ENCODE measurements at places on chromosomes 11 and 22.

GRCh38 chr11:36565031-36565610 lies 2.7 kb upstream of the RAG1 start:
- no peak for DNase-seq

DNA sequence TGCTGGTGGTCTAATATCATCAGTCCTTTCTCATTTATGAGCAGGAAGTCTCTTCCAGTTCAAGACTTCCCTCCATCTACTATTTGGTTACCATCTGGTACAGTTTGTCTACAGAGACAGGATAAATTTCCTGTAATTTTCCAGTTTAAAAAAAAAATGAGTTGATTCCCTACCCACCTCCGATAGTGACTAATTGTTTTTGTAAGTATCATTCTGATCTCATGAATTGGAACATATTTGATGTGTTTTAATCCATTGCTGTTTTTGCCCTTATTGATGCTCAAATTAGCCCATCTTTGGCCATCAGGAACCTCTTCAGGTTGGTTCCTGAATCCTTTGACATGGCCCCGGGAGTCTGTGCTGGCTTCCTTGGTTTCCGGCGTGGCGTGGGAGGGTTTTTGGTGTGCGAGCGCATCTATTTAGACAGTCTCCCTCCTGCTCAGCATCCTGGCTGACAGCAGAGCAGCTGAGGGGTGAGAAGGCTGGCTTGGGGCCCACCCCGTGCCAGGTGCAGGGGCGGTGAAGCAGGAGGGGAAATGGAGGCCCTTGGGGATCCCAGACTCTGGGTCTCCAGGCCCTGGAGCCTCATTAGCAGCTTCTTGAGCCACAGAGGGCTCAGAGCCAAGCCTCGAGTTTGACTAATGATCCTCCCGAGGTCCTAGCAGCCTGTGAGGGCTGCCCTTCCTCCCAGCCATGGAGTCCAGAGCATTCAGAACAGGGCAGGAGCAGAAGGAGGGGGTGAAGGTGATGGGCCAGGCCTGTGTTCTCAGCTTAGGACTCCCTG lies 6.8 kb downstream of the OMP start:
- no peak for DNase-seq

GRCh38 chr11:120062561-120062930 lies 75.4 kb downstream of the TRIM29 start:
- DNase-seq = no peak

- no peak for DNase-seq
Measured at GRCh38 chr22:46075764-46076531, 74.4 kb upstream of the PPARA start.

DNA sequence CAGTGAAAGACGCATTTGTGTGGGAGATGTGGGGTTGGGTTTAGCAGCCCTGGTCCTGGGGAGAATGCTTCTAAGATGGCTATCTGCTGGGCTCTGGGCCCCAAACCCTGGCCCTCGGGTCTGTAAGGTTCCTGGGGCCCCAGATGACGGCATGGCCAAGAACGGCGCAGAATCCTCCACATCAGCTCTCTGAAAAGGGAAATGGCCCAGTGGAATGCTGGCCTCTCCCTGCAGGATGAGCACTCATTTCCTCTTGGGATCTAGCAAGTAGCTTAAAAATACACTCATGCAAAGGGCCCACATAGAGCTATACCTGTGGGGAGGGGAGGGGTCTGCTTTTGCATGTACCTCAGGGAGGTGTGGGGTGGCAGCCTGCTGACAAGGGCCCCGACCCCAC lies 37.5 kb upstream of the LINC01488 start:
- no peak for DNase-seq

DNA sequence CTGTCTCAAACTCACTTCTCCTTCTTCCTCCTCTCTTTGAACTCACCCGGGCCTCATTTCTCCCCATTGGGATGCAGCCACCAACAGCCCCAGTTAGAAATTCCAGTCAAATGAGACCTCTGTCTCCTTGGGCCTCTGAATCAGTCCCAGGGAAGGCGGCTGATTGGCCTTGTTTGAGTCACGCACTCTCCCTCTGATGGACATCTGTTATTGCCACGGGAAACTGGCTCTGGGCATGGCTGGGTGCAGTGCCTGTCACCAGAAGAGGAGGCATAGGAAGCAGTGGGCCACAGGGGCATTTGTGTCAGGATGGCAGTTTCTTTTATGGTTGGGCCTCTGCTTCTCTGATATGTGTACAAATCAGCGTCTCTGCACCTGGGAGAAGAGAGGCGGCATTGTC lies 9.6 kb upstream of the WNT11 start:
- no peak for DNase-seq

- DNase-seq = no peak
Measured at GRCh38 chr11:70582886-70583641, 184.7 kb downstream of the CTTN start.

DNA sequence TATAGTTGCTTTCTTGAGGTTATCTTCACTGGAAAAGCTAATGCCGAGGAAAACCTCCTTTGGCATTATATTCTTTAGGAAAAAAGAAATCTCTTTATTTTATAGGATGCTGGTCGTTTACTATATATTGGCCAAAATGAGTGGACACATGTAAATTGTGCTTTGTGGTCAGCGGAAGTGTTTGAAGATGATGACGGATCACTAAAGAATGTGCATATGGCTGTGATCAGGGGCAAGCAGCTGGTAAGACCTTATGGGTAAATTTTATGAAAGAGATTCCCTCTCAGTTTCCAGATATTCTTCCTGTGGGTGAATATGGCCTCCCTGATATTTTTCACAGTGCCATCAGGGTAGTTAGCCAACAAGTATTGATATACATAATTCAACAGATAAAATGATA lies 29.4 kb upstream of the TTC36 start:
- peak; percentile 16 for DNase-seq

DNA sequence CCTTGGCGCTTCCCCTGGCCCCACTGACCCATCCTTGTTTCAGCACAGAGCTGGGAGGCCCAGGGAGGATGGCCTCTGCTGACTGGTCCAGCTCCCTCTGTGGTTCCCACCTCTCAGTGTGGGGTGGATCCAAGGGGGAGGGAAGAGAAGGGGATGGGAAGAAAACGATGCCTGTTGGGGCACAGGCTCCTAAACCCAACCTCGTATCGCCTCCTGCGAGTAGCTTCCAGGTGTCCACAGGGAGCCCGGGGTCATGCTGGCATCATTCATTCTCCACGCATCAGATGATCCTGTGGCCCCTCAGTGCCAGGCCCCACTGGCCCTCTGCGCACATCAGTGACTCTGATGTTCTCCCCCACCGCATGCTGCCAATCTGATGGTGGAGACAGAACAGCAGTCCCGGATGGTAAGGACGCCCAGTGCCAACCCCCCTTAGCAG lies 5.1 kb downstream of the MYEOV start:
- DNase-seq = no peak

- no peak for DNase-seq
Measured at GRCh38 chr11:20729597-20730105, 60.3 kb downstream of the NELL1 start.

DNA sequence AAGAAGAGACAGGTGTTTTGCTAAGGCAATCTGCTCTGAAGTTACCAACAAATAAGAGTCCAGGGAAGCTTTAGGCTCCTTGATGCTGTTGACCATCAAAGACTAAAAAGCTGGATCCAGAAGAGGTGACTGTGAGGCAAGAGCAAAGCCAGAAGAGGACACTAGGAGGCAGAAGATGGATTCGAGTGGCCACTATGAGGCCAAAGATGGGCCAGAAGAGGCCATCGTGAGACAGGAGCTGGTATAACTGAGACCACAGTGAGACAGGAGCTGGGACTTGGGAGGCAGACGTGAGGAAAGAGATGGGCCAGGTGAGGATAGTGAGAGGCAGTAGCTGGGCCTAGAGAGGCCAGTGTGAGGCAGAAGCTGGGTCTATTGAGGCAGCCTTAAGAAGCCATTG lies 37.7 kb downstream of the OR4C45 start:
- no peak for DNase-seq

DNA sequence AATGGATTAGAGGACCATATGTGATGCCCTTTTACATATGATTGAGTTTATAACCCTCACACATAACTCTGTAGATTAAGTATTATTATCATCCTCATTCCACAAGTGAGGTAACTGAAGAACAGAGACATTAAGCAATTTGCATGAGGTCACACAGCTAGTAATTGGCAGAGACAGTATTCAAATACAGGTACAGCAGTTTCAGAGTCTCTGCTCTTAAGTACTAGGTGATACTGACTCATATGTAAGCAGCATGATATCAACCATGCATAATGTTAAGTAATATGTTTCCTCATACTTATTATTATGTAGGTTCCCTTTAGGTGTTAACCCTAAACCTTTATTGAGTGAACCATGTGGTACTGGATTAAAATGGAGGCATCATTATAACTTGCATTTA lies 1562.4 kb upstream of the RAG2 start:
- no peak for DNase-seq

DNA sequence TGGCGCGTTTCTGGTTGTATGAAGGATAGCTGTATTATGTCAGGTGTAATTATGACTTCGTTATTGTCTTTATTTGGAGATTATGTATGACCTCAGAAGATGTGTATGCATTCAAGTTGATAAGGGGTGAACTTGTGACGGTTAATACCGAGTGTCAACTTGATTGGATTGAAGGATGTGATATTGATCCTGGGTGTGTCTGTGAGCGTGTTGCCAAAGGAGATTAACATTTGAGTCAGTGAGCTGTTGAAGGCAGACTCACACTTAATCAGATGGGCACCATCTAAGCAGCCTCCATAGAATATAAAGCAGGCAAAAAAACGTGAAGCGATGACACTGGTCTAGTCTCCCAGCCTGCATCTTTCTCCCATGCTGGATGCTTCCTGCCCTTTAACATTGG lies 15.3 kb upstream of the CD82 start:
- DNase-seq = no peak

- no peak for DNase-seq
Measured at GRCh38 chr11:73116636-73117035, 25.5 kb downstream of the FCHSD2 start.

GRCh38 chr22:37640591-37641560 lies 1.4 kb downstream of the SH3BP1 start:
- no peak for DNase-seq

- no peak for DNase-seq
Measured at GRCh38 chr11:97414801-97415200, 1025.0 kb downstream of the JRKL start.

- no peak for DNase-seq
Measured at GRCh38 chr11:39361557-39361956, 2097.9 kb downstream of the LRRC4C start.

DNA sequence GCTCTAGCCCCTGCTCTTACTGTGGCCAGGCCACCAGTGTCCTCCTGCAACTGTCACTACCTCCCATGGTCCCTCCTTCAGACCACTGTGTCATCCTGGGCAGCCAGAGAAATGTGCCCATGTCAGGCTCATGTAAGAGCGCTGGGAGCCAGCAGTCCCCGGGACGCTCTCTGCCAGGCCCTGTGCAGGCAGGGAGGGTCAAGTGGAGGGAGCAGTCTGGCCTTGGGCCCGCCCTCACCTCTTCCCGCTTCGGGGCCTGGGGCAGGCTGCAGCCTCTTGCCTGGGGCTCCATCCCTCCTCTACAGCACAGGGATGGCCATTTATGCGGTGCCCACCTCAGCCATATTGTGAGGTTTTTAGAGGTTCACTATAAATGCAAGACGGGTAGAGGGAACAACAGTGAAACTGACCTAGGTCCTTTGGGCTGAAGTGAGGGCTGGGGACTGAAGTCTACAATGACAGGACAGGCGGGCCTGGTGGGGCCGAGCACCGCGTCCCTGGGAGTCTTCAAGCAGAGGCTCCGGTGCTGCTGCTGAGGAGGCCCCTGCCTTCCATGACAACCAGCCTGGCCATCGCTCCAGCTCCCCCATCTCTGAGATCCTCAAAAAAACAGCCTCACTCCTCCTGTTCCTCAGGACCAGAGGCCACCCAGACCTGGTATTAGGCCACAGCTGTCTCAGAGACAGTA lies 54.9 kb upstream of the TTLL12 start:
- DNase-seq = no peak

DNA sequence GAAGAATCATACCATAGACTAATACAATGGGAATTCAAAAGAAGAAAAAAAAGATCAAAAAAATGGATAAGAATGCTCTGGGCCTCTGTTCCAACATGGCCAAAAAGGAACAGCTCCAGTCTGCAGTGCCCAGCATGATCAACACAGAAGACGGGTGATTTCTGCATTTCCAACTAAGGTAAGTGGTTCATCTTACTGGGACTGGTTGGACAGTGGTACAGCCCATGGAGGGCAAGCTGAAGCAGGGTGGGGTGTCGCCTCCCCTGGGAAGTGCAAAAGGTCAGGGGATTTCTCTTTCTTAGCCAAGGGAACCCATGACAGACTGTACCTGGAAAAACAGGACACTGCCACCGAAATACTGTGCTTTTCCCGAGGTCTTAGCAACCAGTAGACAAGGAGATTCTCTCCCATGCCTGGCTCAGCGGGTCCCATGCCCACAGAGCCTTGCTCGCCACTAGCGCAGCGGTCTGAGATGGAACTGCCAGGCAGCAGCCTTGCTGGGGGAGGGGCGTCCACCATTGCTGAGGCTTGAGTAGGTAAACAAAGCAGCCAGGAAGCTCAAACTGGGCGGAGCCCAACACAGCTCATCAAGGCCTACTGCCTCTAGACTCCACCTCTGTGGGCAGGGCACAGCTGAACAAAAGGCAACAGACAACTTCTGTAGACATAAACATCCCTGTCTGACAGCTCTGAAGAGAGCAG lies 428.4 kb downstream of the MN1 start:
- no peak for DNase-seq

- no peak for DNase-seq
Measured at GRCh38 chr11:12390687-12391110, 13.3 kb downstream of the PARVA start.

DNA sequence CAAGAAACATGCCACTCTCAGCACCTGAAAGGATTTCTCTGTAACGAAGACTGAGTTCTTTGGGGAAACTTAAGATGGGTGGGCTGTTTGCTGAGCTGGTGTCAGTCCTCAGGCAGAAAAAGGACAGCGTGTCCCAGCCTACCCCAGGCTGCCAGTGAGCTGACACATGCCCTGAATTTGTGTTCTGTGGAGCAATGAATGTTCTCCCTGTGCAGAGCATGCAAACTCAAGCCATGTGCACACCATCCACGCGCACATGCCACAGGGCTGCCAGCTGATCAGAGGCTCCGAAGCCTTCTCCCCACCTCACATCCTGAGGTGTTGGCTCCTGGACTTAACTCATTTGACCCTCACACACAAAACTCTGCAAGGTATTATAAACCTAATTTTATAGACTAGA lies 104.9 kb downstream of the KCNC1 start:
- DNase-seq = no peak

GRCh38 chr22:39250131-39250530 lies 5.3 kb upstream of the PDGFB start:
- no peak for DNase-seq

GRCh38 chr11:40417627-40418026 lies 1041.8 kb downstream of the LRRC4C start:
- no peak for DNase-seq

- no peak for DNase-seq
Measured at GRCh38 chr11:13962562-13963168, at the start of gene SPON1. Gene SPON1, plus strand, starts transcription at chr11:13962723. Its CDS starts 182 bp downstream, at chr11:13962905.
